ENCODE measurements at places on chromosomes 2 and 18. TPM values are rescaled to one million over a fixed set of nuclear protein-coding genes. Genes with fewer than 3 reads are reported as not detected.
A peak's percentile ranks its signal among the peaks of the same experiment; 100 is the strongest.

DNA sequence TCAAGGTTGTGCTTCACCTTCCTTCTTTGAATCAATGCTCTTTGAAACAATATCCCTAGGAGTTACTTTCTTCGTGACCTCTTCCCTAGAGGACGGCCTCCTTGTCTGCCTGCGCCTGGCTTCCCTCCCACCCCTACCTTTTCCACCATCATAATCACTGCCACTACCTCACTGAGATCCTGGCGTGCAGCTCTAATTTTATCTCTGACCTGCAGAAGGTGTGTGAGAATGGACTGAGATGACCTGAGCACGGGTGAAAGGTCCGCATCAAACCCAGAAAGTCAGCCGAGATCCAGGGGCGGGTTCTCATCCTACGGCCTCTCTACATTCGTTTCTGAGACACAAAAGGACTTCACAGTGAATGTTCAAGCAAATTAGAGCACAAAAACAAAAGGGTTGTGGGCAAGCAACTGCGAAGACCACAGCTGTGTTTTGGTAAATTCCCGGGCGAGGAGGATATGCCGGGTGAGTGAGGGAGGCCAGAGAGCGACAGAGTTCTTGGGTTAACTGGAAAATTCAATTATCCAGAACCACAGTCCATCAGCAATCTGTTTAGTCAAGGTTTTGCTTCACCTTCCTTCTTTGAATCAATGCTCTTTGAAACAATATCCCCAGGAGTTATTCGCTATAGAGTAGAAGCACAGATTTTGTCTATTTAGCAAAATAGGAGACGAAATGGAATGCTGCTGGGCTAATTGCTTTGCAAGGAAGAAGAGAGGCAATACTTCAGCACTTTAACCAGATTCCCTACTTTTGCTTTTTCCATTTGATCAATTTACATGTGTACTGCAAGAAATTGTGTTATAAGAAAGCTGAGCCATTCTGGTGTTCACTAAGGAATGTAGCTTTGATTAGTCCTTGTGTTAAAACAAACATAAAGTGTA, 212.6 kb downstream of the ACKR3 start:
- no peaks in the 10 kb centered on the region for H3K27me3 ChIP-seq
- DNase-seq: no peak
- H3K27ac ChIP-seq: no peak overlapping the region
- no peak overlapping the region for H3K4me3 ChIP-seq

DNA sequence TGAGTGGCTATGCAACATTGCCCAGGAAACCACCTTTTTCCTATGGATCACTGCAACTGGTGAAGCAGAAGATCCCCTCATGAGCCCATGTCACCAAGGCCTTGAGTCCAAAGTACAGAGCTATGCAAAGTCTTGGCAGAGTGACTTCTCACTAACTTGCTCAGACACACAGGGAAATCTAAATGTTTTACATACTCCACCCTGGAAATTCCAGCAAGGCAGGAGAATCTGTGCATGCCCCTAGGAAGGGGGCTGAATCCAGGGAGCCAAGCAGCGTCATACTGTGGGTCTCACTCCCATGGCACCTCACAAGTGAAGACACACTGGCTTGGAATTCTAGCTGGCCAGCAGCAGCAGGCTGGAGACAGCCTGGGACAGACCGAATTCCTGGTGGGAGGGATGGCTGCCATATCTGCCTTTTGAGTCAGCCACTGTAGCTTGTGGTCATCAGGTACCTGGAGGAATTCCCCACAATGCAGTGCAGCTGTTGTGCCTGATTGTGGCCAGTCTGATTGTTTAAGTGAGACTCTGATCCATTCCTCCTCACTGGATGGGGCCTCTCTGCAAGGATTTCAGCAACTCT, 1817.4 kb downstream of the SUCLG1 start:
- no peak overlapping the region for H3K27ac ChIP-seq
- H3K4me1 ChIP-seq: no peaks in the 10 kb centered on the region
- H3K4me3 ChIP-seq: no peak overlapping the region
- H3K27me3 ChIP-seq: no peaks in the 10 kb centered on the region
- DNase-seq: no peak
- no peaks in the 10 kb centered on the region for H3K36me3 ChIP-seq

- H3K27ac ChIP-seq: no peak overlapping the region
- no peak overlapping the region for H3K4me3 ChIP-seq
- no peak for DNase-seq
Observed at GRCh38 chr2:32489061-32489460, 132.2 kb downstream of the BIRC6 start.

- DNase-seq: no peak
- no peaks in the 10 kb centered on the region for H3K27me3 ChIP-seq
- no peaks in the 10 kb centered on the region for H3K4me1 ChIP-seq
- H3K36me3 ChIP-seq: no peaks in the 10 kb centered on the region
- H3K27ac ChIP-seq: no peak overlapping the region
- H3K4me3 ChIP-seq: no peak overlapping the region
Observed at GRCh38 chr18:42706618-42707017, 408.9 kb downstream of the RIT2 start.

GRCh38 chr18:3151399-3152264, 68.1 kb downstream of the MYOM1 start:
- no peaks in the 10 kb centered on the region for H3K27me3 ChIP-seq
- no peak overlapping the region for H3K27ac ChIP-seq
- no peak overlapping the region for H3K4me3 ChIP-seq
- H3K4me1 ChIP-seq: peaks cover 33% of the 10 kb centered on the region
- peaks cover 8% of the 10 kb centered on the region for H3K36me3 ChIP-seq
- no peak for DNase-seq

DNA sequence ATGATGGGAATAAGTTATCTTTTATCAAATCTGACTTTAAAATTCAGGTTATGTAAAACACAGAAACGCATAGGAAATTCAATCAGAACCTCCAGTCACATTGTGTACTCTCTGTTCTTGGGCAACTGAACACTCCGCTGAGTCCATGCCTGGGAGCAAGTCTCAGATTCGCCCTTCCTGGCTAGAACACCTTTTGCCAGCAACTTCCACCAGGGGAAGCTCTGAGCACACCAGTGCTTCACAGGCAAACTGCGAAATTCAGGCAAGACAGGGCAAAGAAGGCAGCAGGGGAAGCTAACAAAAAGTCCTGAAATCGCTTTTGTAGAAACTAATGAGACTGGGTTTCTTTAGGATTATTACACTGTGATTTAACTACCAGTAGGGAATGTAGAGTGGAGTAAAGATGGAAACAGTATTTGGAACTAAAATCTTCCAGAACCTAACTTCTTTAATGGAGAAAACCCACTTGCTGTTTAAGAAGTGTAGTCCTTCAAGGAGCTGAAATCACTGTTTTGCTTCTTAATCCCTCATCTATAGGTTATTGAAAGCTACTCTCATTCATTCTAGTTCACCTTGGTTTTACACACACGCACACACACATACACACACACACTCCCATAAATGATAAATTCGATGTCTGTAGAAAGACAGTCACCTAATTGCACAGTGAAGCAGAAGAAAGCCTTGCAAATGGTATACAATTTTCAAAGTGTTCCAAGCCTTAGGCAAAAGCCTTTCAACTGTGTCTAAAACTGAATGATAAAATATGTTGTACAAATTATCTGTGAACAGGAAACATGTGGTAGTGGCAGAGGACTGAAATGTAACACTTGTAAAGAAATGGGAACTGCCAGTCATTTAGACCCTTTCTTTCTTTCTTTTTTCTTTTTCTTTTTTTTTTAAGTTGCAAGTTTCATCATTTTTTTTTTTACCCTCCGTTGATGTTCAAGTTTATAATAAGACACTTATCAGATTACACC, 214.5 kb downstream of the TMEM182 start:
- no peaks in the 10 kb centered on the region for H3K36me3 ChIP-seq
- H3K4me1 ChIP-seq: no peaks in the 10 kb centered on the region
- no peak overlapping the region for H3K27ac ChIP-seq
- DNase-seq: no peak

GRCh38 chr2:102139851-102140250, 2.7 kb upstream of the IL1R1 start:
- no peak overlapping the region for H3K27ac ChIP-seq
- no peaks in the 10 kb centered on the region for H3K27me3 ChIP-seq
- DNase-seq: no peak
- peaks cover 37% of the 10 kb centered on the region for H3K4me1 ChIP-seq
- H3K36me3 ChIP-seq: no peaks in the 10 kb centered on the region

DNA sequence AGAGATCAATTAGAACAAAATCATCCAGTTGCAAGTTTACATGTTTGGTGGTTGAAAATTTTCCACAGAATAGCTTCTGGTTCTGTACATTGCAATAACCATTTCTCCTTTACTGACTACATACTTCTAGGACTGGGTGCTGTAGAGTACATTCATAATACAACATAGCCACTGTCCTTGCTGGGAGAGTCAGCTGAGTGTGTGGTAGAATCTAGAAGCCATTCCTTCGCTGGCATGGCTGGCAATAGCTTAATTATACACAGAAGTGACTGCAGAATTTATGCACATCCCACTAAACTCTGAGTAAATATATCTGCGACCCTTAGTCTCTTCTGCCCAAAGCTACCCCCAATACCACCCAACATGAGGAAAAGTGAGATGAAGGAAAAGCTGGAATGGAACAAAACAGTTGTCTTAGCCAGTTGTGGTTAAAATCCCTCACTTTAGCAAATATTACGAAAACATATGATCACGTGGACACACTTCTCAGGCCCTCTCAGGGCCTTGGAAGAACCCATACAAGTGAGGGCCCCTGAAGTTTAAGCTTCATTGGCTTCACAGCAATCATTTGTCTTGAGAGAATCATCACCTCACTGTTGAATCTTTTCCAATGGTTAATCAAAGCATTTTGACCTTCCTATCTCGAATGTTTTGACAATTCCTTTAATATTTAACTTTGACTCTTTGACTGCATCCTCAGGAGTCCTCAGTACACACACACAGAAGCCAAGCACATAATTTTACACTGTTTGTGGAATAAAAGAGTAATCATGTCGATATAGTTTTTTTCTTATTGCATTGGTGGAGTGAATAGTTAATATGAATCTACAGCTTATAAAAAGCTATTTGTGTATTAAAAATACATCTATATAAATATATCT, 225.1 kb downstream of the ZNF385B start:
- DNase-seq: no peak
- H3K4me3 ChIP-seq: no peak overlapping the region

- no peak for DNase-seq
- H3K36me3 ChIP-seq: no peaks in the 10 kb centered on the region
- H3K27me3 ChIP-seq: no peaks in the 10 kb centered on the region
Observed at GRCh38 chr18:37482433-37482832, 83.2 kb downstream of the CELF4 start.

DNA sequence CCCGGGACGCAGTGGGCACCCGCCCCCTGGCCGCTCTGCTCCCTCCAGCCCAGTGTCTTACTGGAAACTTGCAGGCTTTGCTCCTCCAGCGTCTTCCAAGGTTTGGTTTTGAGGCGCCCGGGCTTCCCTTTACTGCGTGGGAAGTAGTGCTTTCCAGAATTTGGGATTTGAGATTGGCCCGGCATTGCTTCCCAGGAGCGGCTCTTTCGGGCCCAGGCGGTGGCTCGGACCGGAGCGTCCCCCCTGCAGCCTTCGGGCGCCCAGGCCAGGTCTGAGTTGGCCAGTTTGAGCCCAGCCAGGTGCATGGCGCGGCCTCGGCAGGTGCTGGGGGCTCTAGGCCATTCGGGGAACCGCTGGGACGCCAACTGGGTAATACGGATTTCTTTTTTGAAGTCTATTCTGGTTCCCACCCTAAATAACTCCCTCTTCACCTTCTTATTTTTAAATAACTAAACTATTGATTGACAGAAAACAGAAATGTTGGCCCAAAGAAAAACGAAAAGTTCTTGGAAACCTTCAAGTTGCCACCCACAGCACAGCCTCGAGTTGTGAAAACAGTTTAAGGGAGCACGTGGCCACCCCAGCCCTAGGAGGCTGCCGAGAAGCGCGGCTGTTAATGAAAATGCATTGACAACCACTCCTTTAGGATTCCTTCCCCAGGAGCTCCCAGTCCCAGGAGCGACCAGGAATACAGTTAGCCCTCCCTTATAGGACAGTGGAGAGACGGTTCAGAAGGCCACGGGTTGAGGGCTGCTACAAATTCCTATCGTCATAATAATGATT, 766 bp downstream of the SNTG2 start:
- peaks cover 15% of the 10 kb centered on the region for H3K27me3 ChIP-seq
- DNase-seq: peak; percentile 34
- no peaks in the 10 kb centered on the region for H3K36me3 ChIP-seq
- peaks cover 22% of the 10 kb centered on the region for H3K4me1 ChIP-seq

DNA sequence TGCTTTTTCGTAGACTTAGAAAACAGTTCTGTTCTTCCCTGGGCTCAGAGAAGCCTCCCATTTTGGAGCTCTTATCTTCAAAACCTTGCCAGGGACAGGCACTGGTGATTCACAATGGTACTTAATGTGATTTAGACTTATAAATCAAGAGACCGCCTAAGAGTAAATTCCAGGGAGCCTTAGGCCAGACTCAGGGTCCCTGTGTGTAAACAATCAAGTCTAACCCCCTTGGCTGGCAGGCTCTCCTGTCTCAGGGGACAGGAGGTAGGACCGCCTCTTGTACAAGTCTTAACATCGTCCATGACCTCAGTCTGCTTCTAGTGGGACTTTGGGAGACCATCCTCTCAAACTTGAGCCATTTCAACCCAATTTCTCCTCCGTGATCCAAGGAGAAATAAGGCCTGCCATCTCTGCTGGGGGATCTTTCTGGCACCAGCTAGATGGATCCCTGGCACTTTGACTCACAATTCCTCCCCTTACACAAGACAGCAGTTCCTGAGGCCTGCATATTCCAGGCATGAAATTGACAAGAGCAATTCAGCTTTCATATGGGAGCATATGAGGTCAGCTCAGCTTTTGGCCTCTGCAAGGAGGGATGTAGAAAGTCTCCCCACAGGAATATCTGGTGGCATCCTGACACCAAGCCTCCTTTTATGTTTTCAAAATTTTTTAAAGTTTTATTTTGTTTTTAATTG, 487.0 kb downstream of the TNS1 start:
- H3K4me3 ChIP-seq: no peak overlapping the region
- no peak overlapping the region for H3K27ac ChIP-seq
- no peaks in the 10 kb centered on the region for H3K27me3 ChIP-seq
- H3K36me3 ChIP-seq: no peaks in the 10 kb centered on the region

DNA sequence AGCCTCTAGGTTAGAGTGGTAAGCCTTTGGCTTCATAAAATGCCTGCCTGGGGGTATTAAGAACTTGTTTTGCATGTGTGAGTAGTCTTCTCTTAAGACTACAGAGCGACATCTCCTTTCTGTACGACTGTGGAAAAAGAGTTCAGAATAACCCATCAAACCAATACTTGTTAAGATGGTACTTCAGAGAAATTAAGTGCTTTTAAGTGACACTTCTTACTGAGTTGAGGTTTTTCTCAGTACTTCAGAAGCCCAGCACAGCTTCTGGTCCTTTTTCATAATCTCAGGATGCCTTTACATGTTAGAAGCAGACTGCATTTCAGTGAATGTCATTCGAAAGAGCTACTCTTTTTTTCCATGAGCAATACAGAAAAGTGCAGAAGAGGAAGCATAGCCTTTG, 10.8 kb downstream of the XRCC5 start:
- no peaks in the 10 kb centered on the region for H3K27me3 ChIP-seq
- H3K4me3 ChIP-seq: no peak overlapping the region
- peaks cover 71% of the 10 kb centered on the region for H3K36me3 ChIP-seq
- H3K27ac ChIP-seq: no peak overlapping the region
- DNase-seq: no peak

The NPHP1 gene
- total RNA-seq: 6.6 TPM

The ITPRIPL1 gene
- 0.42 TPM for total RNA-seq

The SLC11A1 gene
- total RNA-seq: 38.1 TPM

The PLCL1 gene
- 67.3 TPM for total RNA-seq

The CFAP221 gene
- total RNA-seq: 0.17 TPM

The ACOXL gene
- total RNA-seq: not detected

The RTP5 gene
- not detected for total RNA-seq

The NAT8 gene
- total RNA-seq: not detected

The AQP12B gene
- total RNA-seq: not detected

All from esophagus muscularis mucosa (tissue), 4 donors.